NB4 (cell line): ENCODE measurements at places on chromosomes 4 and X.

DNA sequence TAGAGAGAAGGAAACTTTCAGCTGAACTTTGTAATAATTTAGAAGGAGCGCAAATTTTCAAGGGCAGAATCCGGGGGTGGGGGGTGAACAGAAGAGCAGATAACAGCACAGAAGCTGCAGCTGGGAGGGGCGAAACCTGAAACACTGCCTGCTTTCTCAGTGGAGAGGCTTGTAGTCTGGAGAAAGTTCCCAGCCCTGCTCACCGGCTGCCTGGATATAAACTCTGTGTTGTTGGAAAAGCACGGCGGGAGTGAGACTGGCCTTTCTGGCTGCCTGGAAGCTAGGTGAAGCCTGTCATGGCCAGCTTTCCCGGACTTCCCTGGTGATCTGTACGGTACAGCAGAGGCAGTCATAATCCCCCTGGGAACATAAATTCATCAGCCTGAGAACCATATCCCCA, 1352.1 kb upstream of the DIAPH2 start:
- DNase-seq: no peak

DNA sequence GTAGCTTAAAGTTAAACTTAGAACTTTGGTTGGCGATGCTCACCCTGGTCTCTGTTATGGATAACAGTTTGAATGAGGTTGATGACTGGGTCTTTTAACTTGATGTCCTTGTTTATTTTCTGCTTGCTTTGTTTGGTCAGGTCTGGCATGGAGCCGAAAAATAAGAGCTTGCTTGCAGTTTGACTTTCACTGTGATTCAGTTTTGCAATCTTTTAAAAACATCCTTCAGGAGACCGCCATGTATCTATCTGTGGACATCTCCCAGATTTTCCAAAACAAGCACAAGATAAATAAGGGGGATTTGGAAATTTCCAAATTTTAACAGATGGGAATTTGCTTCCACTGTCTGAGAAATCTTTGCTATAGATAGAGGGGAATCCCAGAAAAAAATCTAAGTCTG, 246.7 kb downstream of the PALLD start:
- no peak for DNase-seq

- peak; percentile 19 for DNase-seq
Observed at GRCh38 chr4:69239557-69240168, 25.1 kb upstream of the UGT2B11 start.

GRCh38 chrX:106170318-106170717, 2.2 kb downstream of the PWWP3B start:
- no peak for DNase-seq

- DNase-seq: no peak
Observed at GRCh38 chr4:173386751-173387150, 12.2 kb downstream of the SCRG1 start.

GRCh38 chr4:5706486-5707290, 1.7 kb downstream of the EVC2 start:
- DNase-seq: peak; percentile 29

DNA sequence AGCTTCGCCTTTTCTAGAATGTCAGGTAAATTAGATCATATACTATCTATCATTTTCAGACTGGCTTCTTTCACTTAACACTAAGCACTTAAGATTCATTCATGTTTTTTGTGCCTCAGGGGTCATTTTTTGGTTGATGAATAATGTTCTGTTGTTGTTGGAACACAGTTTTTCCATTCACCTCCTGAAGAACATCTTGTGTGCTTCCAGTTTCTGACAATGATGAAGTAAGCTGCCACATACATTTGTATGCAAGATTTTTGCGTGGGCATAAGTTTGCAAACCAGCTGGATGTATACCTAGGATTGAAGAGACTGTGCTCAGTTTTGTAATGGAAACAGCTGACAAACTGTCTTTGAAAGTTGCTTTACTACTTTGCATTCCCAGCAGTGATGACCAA, 37.6 kb downstream of the MAGEA9 start:
- DNase-seq: no peak

- no peak for DNase-seq
Observed at GRCh38 chr4:121304893-121305292, 75.9 kb downstream of the QRFPR start.

GRCh38 chr4:151407466-151408379, 1.3 kb upstream of the FHIP1A start:
- DNase-seq: peak; percentile 86

GRCh38 chr4:138181287-138181686, 60.9 kb downstream of the SLC7A11 start:
- DNase-seq: no peak

GRCh38 chrX:112164420-112164819, 81.8 kb upstream of the TRPC5 start:
- no peak for DNase-seq

DNA sequence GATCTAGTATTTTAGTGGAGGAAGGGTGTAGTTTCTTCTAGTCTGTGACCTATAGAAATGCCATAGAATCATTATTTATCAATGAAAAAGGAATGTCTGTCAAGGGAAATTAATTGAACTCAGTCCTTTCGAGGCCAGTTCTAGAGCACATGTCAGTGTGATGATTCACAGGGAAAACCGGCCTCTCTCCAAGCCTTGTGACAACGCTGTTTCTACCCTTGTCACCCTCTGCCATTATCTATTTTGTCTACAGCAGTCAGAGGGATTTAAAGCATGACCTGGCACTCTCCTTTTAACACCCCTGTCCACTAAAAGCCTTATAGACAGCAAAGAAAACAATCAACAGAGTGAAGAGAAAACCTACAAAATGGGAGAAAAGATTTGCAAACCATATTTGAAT, 119.8 kb downstream of the DRD5 start:
- DNase-seq: no peak

DNA sequence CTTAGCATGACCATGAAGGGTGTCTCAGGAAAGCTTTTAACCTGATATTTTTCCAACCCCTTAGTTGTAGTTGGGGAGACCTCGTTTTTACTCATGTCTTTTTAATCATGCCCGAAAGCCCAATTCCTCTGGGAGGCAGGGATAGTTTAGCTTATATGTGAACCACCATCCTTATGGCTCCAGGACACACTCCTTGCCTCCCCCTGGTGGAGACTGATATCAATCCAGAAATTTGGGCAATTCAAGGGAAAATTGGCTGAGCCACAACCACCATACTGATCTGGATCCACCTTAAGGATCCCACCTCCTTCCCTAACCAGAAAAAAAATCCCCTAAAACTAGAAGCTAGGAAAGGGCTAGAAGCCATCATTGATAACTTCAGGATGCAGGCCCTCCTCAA, 13.4 kb upstream of the COL25A1 start:
- DNase-seq: no peak

GRCh38 chrX:15877380-15877779, 22.8 kb upstream of the AP1S2 start:
- no peak for DNase-seq

DNA sequence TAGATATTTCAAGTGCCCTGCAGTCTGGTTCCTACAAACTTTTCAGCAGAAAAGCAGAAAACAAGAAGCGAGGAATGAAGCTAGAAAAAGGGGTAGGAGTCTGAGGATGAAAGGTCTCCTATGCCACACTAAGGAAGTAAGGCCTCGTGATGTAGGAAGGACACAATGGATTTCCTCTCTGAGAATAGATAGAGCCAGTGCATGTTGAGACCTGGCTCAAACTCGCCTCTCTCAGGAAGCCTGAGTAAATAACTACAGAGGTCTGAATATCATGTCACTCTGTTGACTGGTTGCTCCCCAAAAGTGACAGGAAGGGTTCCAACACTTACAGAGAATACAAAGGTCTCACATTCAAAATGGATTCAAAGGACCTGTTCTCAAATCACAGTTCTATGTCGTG, 93.3 kb downstream of the GRIA3 start:
- DNase-seq: no peak

- DNase-seq: no peak
Observed at GRCh38 chr4:41215969-41216293, 1.6 kb upstream of the APBB2 start.
